Activated CD4-positive, alpha-beta memory T cell treated with anti-CD3 and anti-CD28 coated beads for 36 hours (primary cell): ENCODE measurements at places on chromosomes 11 and 22. TPM values are rescaled to one million over a fixed set of nuclear protein-coding genes. Genes with fewer than 3 reads are reported as not detected.

Gene EIF1AD
- total RNA-seq = 42.7 TPM

Gene LMF2
- total RNA-seq = 62.1 TPM

Gene C22orf31
- total RNA-seq = not detected

Gene OR8G1
- total RNA-seq = not detected

Gene MS4A4A
- not detected for total RNA-seq

Gene C11orf87
- total RNA-seq = not detected

Gene FGF19
- total RNA-seq = not detected

Gene PRG3
- not detected for total RNA-seq

Gene CBLIF
- total RNA-seq = not detected

Gene MPZL3
- 47.3 TPM for total RNA-seq

Gene HEPN1
- total RNA-seq = not detected

Gene TSSK2
- total RNA-seq = not detected
